ENCODE measurements at places on chromosomes 3 and 15.

DNA sequence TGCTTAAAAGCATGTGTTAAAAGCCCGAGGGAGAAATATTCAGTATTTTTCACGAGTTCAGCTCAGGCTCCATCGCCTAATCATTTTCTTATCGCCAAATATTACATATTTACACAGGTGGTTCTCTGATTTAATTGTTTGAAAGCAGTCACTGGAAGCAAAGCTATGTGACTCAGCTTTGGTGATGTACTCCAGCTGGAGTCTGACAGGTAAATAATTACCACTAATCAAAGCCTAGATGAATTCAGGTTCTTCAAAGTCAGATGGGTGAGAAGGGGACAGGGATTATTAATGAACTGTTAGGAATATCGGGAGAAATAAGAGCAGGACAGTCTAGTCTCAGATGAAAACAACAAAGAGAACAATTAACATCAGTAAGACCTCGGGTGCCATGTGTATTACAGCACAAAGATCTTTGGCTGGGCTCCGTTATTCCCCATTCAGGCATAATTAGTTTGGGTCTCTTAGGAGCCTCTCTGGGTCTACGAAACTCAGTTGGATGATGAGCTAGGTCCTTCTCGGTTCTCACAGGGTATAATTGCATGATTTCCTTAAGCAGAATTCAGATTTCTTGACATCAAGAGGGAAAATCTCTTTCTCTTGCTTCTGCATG lies 331.7 kb upstream of the ADAMTS9 start:
- no peak for DNase-seq

DNA sequence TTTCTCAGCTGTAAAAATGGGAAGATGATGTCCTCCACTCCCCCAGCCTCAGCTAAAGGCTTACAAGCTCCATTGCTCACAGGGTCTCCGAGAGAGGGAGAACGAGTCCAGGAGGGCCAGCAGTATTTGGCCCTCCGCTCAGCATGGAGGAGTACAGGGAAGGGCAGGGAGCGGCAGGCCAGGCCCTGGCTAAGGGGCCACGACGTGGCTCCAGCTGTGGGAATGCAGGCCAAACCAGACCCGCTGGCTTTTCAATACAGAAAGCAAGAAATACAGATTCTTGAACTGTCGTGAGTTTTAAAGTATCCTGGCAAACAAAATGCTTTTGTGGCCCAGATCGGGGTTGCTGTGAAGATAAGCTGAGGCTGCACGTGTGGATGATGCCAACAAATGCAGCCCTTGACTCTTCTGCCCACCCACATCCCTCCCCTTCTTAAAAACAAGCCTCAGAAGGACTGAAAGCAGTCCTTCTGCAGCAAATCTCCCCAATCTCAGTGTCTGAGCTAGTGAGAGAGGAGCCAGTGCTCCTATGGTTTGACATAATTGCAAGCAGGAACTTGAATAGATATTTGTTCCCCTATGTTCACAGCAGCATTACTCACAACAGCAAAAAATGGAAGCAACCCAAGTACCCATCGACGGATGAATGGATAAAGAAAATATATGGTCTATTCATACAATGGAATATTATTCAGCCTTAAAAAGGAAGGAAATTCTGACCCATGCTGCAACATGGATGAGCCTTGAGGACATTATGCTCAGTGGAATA lies 18.5 kb upstream of the FBLN2 start:
- no peak for DNase-seq

- DNase-seq = no peak
Observed at GRCh38 chr15:23484870-23485269, 37.8 kb upstream of the GOLGA6L2 start.

GRCh38 chr3:68007621-68008226 lies 353.3 kb upstream of the SUCLG2 start:
- no peak for DNase-seq

GRCh38 chr15:40313531-40314398 lies 6.0 kb upstream of the PLCB2 start:
- DNase-seq = peak; percentile 50

- no peak for DNase-seq
Observed at GRCh38 chr3:195348426-195349115, 77.6 kb upstream of the XXYLT1 start.

GRCh38 chr3:42755681-42756578 lies 17.1 kb downstream of the CCDC13 start:
- no peak for DNase-seq

- no peak for DNase-seq
Observed at GRCh38 chr3:69422751-69423150, 36.9 kb upstream of the FRMD4B start.

DNA sequence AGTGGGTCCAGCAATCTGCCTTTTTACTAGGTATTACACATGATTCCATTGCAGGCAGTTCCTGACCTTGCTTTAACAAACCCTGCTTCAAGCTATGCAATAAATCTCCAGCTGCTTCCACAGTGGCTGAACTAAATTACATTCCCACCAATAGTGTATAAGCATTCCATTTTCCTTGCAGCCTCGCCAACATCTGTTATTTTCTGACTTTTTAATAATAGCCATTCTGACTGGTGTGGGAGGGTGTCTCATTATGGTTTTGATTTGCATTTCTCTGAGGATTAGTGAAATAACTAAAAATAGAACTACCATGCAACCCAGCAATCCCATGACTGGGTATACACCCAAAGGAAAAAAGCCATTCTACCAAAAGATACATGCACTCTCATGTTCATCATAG lies 36.4 kb upstream of the DNAJC13 start:
- no peak for DNase-seq

DNA sequence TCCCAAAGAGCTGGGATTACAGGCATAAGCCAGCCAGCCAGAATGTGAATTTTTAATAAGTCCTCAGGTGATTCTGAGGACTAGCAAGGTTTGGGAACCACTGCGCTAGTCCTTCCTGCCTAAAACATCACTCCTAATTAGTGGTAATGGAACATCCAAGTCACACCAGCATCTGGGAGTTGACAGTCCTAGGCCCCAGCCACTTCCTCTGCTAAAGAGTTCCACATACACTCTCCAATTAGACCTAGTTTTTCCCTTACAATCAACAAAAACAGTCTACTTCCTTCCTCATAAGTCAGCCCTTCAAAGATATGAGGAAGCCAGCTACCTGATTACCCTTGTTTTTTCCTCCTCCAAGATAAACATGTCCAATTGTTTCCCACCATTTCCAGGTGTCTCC lies 78.1 kb downstream of the OXNAD1 start:
- no peak for DNase-seq

- peak; percentile 85 for DNase-seq
Observed at GRCh38 chr3:184543843-184544512, 17.6 kb upstream of the EPHB3 start.

DNA sequence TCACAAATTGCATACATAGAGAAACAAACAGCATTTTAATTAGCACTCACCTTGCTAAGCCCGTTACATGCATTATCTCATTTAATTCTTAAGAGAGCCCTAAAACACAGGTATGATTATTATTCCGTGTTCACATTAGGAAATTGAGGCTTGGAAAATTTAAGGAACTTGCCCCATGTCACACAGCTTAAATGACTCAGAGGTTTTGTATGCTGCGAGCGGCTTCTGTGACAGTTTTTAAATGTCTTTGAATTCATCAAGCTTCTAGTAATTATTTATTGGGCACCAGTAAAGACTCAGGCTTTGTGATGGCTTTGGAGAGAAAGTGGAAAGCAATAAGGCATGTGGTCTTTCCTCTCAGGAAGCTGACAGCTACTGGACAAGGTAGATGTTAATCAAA lies 166.7 kb upstream of the THBS1 start:
- DNase-seq = no peak

DNA sequence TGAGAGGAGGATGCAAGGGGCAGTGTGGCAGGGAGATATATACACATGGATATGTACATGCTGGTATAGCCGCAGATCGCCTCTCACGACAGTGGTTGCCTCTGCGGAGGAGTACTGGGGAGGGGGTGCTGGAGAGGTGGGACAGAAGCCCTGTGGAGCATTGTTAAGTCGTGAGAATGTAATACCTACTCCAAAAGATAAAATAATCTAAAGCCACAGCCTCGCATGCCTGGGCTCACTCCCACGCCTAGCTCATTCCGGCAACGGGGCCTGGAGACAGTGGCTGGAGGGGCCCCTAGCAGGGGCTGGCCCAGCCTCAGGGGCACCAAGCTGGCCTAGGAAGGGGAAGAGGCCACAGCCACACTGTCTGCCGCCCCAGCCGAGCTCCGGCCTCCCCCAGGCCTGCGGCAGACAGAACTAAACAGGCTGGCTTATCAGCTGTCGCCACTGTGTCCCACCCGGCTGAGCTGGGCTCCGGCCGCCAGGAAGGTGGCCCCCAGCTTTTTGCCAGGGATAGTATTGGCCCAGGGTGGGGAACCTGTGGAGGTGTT lies 65.1 kb upstream of the LCTL start:
- DNase-seq = no peak

DNA sequence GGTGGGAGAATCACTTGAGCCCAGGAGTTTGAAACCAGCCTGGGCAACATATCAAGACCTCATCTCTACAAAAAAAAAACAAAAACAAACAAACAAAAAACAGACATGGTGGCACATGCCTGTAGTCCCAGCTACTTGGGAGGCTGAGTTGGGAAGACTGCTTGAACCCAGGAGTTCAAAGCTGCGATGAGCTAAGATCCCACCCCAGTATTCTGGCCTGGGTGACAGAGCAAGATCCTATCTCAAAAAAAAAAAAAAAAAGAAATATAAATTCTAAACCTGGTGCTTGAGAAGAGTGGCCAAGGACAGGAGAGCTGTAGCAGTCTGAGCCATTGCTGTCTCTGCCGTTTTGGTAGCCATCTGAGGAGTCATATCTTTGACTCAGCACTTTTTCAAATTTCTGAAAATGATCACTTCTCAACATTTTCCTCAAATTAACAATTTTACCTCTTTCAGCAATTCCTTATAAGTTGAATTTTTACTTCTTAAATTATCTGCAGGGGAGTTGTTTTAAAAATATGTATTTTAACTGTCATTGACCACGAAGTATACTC lies 3.6 kb upstream of the DENND4A start:
- no peak for DNase-seq

DNA sequence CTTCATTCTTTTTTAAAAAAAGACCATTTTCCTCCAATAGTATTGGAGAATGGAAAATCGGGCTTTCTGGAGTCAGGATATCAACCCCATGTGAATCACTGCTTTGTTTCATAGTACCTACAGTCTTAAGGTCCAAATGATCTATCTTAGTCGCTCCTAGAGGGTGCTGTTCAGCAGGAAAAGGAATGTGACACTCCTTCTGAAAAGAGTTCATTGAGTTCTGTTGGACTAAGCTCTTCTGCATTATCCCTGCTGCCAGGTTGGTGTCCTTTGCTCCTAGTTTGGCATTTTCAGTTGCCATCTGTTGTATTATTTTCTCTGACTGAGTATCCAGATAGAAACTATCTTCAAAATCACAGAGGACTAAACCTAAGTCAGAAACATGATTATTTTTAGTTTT lies 57.2 kb downstream of the POLQ start:
- no peak for DNase-seq

- DNase-seq = no peak
Observed at GRCh38 chr3:174945951-174946350, 86.8 kb downstream of the NAALADL2 start.

DNA sequence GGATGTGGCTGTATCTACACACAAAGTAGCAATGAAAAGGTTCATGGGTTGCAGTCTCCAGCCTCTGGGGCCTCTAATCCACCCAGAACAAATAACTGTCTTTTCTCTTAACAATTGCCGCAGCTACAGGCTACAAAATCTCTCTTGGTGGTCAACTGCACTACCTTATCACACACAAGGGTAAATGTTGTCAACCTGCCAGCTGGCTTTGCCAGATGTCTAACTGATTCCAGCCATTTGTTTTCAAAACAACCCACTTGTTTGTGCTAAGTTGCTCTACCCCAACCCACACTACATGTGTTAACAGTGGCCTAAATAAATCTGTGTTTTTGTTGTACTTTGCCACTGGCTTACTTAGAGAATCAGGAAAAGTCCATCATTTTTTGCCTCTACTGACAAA lies 447.3 kb downstream of the TAFA4 start:
- DNase-seq = no peak

GRCh38 chr15:38349251-38349650 lies 96.6 kb downstream of the SPRED1 start:
- no peak for DNase-seq

DNA sequence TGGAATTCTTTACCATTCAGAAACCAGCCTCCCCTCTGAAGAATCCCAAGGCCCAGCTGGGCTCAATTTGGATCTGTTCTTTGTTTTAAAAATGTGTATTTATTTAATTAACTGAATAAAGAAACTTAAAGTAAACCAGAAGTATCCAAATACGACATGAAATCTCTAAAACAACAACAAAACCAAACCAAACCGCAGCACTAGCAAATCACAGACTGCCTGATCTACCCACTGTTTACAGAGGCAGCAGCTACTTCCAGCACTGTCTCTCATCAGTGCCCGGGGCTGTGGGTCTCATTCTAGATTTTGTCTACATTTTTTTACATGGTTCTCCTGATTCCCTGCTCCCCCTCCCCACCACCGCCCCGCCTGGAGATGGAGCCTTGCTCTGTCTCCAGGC lies 2.3 kb downstream of the FLNB start:
- no peak for DNase-seq

- no peak for DNase-seq
Observed at GRCh38 chr3:51031666-51032065, 353.4 kb upstream of the MANF start.

DNA sequence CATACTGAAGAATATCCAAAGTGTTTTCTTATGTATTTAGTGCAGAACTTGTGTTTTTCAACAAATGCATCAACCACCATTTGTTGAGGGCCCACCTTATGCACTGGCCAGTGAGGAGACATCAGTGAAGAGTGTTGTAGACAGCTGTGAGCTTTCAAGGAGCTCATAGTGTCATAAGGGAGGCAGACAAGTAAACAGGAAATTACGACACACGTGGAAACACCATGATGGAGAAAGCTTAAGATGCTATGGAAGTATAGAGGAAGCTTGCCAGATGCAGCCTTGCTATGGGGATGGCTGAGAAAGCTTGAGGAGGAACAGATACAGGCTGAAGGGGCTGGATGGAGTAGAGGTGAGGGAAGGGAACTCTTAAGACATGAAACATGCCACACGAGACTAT lies 50.8 kb upstream of the PSMD6 start:
- no peak for DNase-seq

GRCh38 chr3:58082047-58082446 lies 73.8 kb downstream of the FLNB start:
- DNase-seq = no peak

DNA sequence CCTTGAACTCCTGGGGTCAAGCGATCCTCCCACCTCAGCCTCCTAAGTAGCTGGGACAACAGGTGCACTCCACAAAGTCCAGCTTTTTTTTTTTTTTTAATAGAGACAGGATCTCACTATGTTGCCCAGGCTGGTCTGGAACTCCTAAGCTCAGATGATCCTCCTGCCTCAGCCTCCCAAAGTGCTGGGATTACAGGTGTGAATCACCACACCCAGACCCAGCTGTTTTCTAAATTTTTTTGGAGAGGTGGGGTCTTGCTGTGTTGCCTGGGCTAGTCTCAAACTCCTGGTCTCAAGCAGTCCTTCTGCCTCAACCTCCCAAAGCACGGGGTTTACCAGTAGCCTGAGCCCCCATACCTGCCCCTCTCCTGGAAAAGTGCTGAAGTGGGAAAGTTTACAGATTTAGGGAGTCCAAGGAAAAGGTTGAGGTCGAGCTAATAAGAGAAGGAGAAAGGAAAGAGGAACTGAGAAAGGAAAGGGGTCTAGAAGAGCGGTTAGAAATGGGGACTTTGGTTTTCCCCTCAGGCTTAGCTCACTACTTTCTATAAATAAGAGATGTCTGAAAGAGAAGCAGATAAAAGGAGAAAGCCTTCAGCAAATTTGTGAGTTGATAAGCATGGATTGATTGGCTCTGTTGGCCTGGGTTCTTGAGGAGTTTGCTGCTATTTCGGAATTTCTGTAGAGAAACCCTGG lies 23.6 kb downstream of the UBE2E1 start:
- DNase-seq = no peak

- DNase-seq = no peak
Observed at GRCh38 chr15:87573039-87573438, 683.5 kb downstream of the NTRK3 start.

Data from DMS153 (cell line).